CD4-positive, alpha-beta T cell treated with Interleukin-17A for 4 hours (primary cell): ENCODE measurements at places on chromosomes 2 and 18.
A peak's percentile ranks its signal among the peaks of the same experiment; 100 is the strongest.

- DNase-seq, result no peak
These were observed 2.0 kb upstream of the FAM117B start for GRCh38 chr2:202632682-202633290.

DNA sequence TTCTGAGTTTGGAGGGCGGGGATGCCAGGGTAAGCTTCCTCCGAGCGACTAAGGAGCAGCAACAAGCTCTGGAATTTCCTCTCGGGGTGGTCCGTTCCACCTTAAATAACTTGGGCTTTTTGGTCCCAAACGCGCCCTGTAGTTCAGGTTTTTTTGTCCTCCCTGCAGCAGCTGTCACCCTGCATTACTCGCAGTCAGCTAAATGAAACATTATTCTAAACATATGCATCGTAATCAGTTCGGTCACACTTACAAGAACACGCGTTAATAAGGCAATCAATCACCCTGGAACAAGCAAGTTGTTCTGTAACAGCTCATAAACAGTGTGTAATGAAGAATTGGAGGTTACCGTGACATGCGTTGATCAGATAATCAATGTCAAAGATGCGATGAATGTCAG, 8.3 kb downstream of the EVX2 start:
- no peak for DNase-seq

- DNase-seq, result no peak
These were observed 71.5 kb downstream of the SLC4A3 start for GRCh38 chr2:219698748-219699439.

GRCh38 chr18:48711651-48712486, 173.0 kb downstream of the CTIF start:
- peak; percentile 12 for DNase-seq

DNA sequence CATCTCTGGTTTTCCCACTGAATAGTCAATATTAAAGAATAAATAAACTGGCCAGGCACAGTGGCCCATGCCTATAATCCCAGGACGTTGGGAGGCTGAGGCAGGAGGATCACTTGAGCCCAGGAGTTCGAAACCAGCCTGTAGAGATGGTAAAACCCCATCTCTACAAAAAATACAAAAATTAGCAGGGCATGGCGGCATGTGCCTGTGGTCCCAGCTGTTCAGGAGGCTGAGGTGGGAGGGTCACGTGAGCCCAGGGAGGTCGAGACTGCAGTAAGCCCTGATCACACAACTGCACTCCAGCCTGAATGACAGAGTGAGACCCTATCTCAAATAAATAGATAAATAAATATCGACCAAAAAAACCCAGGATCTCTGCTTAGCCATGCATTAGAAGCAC, 50.2 kb upstream of the BIN1 start:
- no peak for DNase-seq

- DNase-seq, result no peak
These were observed 1442.6 kb downstream of the SUCLG1 start for GRCh38 chr2:83016343-83017110.

- DNase-seq, result no peak
These were observed 116.0 kb upstream of the AQP4 start for GRCh38 chr18:26981360-26982082.

DNA sequence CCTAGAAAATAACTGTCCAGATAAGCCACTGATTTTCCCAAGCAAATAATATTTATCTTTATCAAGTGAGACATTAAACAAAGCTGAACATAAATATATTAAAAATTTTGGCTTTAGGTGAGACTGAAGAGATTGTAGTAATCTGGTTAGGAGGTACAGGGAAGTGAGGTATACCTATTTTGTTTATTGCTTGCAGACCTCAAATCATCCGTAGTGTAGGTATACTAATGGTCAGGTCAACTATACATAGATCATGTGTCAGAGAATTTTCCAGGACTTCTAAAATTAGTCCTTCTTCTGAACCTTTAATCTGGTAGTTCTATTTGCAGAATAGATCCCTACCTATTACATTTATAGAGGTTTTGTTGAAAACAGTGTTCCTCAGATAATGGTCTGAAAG, 41.5 kb downstream of the SP140 start:
- no peak for DNase-seq

GRCh38 chr2:122218596-122218995, 463.1 kb downstream of the TSN start:
- DNase-seq, result no peak

- no peak for DNase-seq
These were observed 336.1 kb upstream of the SKOR2 start for GRCh38 chr18:47587587-47587986.

- no peak for DNase-seq
These were observed 66.7 kb upstream of the ZFP36L2 start for GRCh38 chr2:43292851-43293743.
